Occipital lobe (tissue), 3 donors: ENCODE measurements at places on chromosomes 16 and 17. TPM values are rescaled to one million over a fixed set of nuclear protein-coding genes. Genes with fewer than 3 reads are reported as not detected.

Gene CD300LB
- not detected for total RNA-seq

Gene SLC43A2
- total RNA-seq, result 15.1 TPM

Gene KRTAP1-5
- not detected for total RNA-seq

Gene NEK8
- total RNA-seq, result 0.62 TPM

Gene TRPV2
- 2.0 TPM for total RNA-seq

Gene CHAD
- total RNA-seq, result not detected

Gene CES1
- total RNA-seq, result 1.9 TPM

Gene CDRT4
- total RNA-seq, result 10.0 TPM

Gene CLDN7
- 0.16 TPM for total RNA-seq

Gene SKAP1
- total RNA-seq, result 0.62 TPM

Gene METRNL
- total RNA-seq, result 22.3 TPM

Gene PYY
- total RNA-seq, result not detected

Gene PPP1R27
- total RNA-seq, result not detected

Gene MT1A
- not detected for total RNA-seq

Gene HS3ST3A1
- 0.16 TPM for total RNA-seq

Gene KCNH6
- total RNA-seq, result 0.16 TPM

Gene MFSD6L
- 0.16 TPM for total RNA-seq

Gene ABHD15
- 0.78 TPM for total RNA-seq

Gene LRRC45
- 14.2 TPM for total RNA-seq

Gene KRT12
- total RNA-seq, result not detected

Gene TBC1D3H
- not detected for total RNA-seq

Gene WNT9B
- not detected for total RNA-seq

Gene AGRP
- not detected for total RNA-seq

Gene FA2H
- total RNA-seq, result 0.16 TPM

Gene CCL7
- total RNA-seq, result not detected

Gene CALB2
- 9.2 TPM for total RNA-seq

Gene RGS9
- 4.2 TPM for total RNA-seq

Gene FAM222B
- total RNA-seq, result 2.7 TPM

Gene MPP2
- 14.2 TPM for total RNA-seq

Gene NPW
- total RNA-seq, result not detected

Gene KRTAP4-5
- total RNA-seq, result not detected

Gene HSD17B1
- 0.62 TPM for total RNA-seq

Gene HASPIN
- 0.62 TPM for total RNA-seq

Gene ATP2A3
- 1.2 TPM for total RNA-seq

Gene ELOB
- total RNA-seq, result 84.1 TPM

Gene KIF22
- 35.7 TPM for total RNA-seq

Gene TBC1D26
- total RNA-seq, result 2.2 TPM

Gene MSI2
- total RNA-seq, result 44.6 TPM

Gene KRT16
- not detected for total RNA-seq

Gene INO80E
- 27.8 TPM for total RNA-seq

Gene SMARCE1
- total RNA-seq, result 109 TPM

Gene EPX
- not detected for total RNA-seq

Gene SUMO2
- 264 TPM for total RNA-seq

Gene ZNF205
- 18.9 TPM for total RNA-seq

Gene TBC1D16
- 35.4 TPM for total RNA-seq

Gene ESRP2
- not detected for total RNA-seq

Gene DLX3
- total RNA-seq, result not detected

Gene CRISPLD2
- total RNA-seq, result 2.7 TPM

Gene TAC4
- not detected for total RNA-seq

Gene CHD9NB
- total RNA-seq, result 0.78 TPM
